ENCODE measurements at places on chromosomes 2 and 18.
A peak's percentile ranks its signal among the peaks of the same experiment; 100 is the strongest.

- no peak for DNase-seq
Observed at GRCh38 chr2:218885981-218886947, 5.6 kb downstream of the WNT10A start.

DNA sequence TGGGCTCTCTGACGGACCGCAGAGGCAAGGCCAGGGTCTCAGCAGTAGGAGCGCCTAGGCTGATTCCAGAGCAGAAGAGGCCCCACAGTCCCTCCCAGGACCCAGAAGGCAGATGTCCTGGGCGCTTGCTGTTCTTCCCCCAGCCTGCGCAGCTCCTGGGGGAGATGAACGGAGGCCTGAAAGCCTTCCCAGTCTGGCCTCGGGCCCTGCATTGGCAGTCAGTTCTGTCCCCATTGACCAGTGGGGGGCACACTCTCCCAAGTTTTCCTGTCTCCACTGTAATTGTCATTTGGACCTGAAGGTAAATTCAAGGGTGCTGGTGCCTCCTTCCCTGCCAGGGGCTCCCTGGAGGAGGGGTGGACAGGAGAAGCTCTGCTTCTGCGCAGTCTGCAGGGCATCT is 345.7 kb downstream of the CYP26B1 start:
- no peak for DNase-seq

- DNase-seq = no peak
Observed at GRCh38 chr2:42523341-42523740, 29.6 kb upstream of the KCNG3 start.

DNA sequence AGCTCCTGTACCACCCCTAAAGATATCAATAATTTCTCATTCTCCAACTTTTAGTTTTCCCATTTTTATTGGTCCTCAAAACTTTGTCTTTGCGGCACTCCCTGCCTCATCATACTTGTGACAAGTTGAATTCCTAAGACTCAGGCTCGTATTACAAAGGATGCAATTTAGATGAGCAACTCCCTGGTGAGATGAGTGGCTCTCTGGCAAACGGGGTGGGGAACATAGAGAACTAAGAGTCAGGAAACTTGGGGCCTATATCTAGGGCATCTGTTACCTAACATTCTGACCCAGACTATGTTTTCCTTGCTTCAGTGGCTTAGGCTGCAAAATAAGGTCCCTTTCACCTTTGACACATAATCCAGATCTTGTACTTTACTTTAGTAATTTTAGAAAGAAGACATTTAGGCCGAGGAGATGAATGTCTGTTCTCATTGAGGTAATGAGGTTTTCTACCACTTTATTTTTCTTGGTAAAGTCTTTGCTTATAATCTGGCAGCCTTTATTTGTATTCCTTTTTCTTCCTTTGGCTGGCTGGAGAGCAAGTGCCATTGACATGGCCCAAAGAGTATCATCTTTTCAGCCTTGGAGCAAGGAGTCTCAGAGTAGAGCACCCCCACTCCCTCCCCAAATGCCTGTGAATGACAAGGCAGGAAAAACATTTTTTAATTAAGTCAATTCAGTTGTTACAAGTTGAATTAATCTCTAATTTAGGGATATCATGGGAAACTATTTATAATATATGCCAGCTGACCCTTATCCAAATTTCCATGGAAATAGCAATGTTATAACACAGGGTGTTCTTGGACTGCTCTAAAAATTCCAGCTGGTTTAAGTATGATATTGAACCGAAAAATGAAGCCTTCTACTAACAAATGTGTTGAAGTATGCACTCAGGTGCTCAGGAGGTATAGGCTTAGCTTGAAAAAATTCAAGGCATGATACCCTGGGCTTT is 15.2 kb downstream of the TSPYL6 start:
- no peak for DNase-seq

GRCh38 chr2:216012830-216013079 is 596 bp downstream of the MREG start:
- DNase-seq = no peak

GRCh38 chr18:3248062-3248657 is 559 bp downstream of the MYL12A start:
- DNase-seq = peak; percentile 45

GRCh38 chr2:124704071-124704925 is 679.2 kb downstream of the CNTNAP5 start:
- DNase-seq = no peak

GRCh38 chr2:98381494-98381893 is 35.2 kb downstream of the CNGA3 start:
- DNase-seq = no peak
